ENCODE measurements at places on chromosomes 2 and 18.
A peak's percentile ranks its signal among the peaks of the same experiment; 100 is the strongest.

- H3K27ac ChIP-seq, result no peak overlapping the region
- no peak overlapping the region for H3K4me3 ChIP-seq
- DNase-seq, result no peak
- no peaks in the 10 kb centered on the region for H3K4me1 ChIP-seq
Observed at GRCh38 chr18:23924813-23925212, 89.7 kb upstream of the TTC39C start.

DNA sequence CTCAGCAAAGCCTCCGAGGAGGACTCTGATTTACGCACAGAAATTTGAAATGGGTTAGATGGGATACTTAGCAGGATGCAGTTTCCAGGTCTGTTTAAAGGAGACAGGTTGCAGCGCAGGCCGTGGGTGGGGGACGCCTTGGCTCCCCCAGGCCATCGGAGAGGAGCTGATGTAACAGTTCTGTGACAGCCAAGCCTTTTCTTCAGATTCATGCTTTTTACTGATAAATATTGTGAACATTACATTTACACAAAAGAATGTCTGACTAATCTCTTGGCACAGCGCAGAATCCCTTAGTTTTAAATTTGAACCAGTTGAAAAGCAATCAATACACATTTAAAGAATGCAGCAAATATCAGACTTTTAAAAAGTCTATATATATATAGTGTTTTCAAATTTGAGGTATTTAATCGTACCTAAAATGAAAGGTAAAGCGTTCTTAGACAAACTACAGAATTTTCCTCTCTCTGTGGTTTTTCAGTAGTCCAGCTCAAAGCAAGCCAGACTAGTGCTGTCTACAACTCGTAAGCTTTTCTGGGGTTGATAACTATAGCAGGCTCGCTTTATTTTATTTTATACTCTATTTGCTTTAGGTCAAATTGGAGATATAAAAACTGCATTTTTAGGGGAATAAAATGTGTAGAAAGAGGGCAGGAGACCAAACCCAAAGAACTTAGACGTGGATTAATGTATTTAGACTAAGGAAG lies 221.9 kb downstream of the PIEZO2 start:
- H3K36me3 ChIP-seq, result no peaks in the 10 kb centered on the region
- no peaks in the 10 kb centered on the region for H3K4me1 ChIP-seq
- no peak for DNase-seq
- H3K27ac ChIP-seq, result peak overlapping the region; percentile 77
- H3K27me3 ChIP-seq, result no peaks in the 10 kb centered on the region

DNA sequence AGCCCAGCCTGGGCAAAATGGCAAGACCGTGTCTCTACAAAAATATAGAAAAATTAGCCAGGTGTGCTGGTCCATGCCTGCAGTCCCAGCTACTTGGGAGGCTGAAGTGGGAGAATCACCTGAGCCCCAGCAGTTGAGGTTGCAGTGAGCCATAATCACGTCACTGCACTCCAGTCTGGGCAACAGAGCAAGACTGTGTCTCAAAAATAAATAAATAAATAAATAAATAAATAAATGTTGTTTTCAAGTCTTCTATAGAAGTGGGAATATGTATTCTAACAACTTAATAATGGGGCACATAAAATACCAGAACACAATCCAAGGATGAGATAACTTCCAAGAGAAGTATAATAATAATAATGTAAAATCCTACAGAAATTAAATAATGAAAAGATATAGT lies 23.9 kb downstream of the ATAD2B start:
- H3K27ac ChIP-seq, result peak overlapping the region; percentile 29
- no peak overlapping the region for H3K4me3 ChIP-seq
- DNase-seq, result no peak
- no peaks in the 10 kb centered on the region for H3K27me3 ChIP-seq
- no peaks in the 10 kb centered on the region for H3K36me3 ChIP-seq

- H3K4me1 ChIP-seq, result no peaks in the 10 kb centered on the region
- no peaks in the 10 kb centered on the region for H3K36me3 ChIP-seq
- no peak overlapping the region for H3K27ac ChIP-seq
- no peaks in the 10 kb centered on the region for H3K27me3 ChIP-seq
Observed at GRCh38 chr2:58826795-58827194, 585.7 kb upstream of the FANCL start.

DNA sequence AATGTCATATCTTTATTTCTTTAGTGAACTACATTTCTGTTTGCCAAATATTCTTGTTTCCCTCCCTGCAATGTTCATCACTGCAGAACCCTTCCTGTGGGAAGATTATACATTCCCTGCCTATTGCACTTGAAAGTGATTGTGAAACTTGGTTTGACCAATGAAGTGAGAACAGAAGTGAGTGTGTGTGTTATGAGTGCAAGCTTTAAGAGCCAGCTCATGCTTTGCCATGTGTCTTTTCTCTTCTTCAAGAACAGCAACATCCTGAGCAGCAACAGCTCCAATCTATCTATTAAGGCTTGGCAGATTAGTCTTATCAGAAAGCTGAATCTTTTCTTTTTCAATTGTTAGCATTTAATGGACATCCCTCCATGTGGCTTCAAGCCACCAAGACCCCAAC lies 42.0 kb upstream of the UBE2E3 start:
- H3K36me3 ChIP-seq, result no peaks in the 10 kb centered on the region
- H3K27me3 ChIP-seq, result no peaks in the 10 kb centered on the region
- no peak overlapping the region for H3K27ac ChIP-seq

DNA sequence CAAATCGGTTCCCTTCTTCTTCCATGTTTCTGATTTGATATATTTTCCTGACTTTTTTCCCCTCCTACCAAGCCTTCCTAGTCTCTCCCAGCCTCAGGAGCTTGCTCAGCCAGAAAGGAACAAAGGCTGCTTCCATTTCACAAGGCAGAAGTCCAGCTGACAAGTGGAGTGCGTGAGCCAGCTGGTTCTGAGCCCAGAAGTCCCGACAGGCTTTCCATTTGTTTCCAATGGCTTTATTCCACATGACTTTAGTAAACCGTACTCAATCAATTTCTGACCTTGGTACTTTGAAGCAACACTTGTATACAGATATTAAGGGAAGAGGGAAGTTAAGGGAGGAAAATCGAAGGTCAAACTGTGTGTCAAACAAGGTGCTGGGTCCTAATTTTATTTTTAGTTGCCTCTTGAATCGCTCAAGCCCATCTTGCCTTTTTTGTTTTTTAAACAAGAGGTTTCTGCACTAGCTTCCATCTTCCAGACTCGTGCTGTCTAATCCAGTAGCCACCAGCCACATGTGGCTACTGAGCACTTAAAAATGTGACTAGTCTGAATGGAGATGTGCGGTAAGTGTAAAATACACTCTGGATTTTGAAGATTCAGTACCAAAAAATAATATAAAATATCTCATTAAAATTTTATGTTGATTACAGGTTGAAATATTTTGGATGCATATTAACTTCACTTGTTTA lies 36.2 kb downstream of the WIPF1 start:
- no peaks in the 10 kb centered on the region for H3K27me3 ChIP-seq
- no peak for DNase-seq
- H3K4me1 ChIP-seq, result peaks cover 15% of the 10 kb centered on the region
- no peak overlapping the region for H3K4me3 ChIP-seq
- H3K36me3 ChIP-seq, result no peaks in the 10 kb centered on the region

DNA sequence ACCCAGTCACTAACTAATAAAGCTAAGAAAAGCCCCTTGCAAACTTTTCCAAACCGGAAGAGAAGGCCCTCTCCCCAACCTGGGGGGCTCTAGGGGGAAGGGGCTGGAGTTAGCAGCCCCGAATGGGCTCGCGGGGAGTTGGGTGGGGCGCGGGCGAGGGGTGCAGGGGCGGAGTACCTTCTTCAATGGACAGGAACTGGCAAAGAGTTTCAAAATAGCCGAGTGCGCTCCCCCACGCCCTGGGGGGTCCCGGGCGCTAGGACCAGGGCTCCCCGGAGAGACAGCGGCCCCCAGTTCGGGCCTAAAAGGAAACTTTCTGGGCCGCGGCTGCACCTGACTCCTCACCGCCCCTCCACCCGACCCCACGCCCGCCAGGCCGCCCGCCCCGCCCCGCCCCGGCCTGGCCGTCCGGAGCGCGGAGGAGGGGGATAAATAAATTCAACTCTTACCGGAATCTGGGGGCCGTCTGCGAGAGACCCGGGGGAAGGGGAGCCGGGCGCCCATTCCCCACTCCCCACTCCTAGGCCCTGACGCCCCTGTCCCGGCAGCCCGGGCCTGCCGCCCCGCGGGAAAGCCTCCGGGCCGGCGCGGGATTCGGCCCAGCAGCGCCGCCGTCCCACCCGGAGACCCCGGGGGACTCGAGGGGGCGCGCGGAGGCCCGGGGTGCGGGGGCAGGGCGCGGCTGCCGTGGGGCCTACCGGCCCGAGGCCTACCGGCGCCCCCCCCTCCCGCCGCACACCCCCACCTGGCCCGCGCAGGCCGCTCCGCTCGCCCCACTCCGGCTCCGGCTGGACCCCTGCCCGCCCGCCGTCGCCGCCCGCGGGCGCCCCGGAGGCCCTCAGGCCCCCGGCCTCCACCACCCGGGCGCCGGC lies 868 bp downstream of the INO80D start:
- H3K36me3 ChIP-seq, result peaks cover 4% of the 10 kb centered on the region
- peak overlapping the region; percentile 100 for H3K27ac ChIP-seq
- H3K27me3 ChIP-seq, result no peaks in the 10 kb centered on the region
- peak overlapping the region; percentile 66 for H3K4me3 ChIP-seq
- DNase-seq, result no peak

DNA sequence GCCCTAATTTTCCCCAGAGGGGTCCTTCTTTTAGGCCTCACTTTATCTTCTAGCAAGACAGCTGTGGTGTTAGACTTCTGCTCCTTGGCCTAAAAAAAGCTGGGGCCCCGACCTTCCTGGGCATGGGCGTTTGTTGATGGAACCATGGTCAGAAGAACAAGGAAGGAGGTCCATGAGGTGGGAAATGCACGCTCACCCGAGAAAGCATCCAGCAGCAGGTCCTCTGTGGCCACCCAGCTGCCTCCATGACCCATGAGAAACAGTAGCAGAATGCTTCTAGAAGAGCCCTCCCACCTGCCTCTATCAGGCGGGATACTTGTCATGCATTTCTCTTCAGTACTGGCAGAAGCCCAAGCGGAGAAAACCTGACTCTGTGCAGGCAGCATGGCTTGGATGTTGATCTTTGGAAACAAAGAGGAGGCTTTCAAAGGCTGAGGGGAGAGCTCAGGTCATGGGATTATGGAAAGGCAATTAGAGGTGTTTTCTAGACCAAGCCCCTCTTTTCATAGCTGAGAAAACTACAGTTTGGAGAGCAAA lies 249.1 kb downstream of the FAM210A start:
- H3K36me3 ChIP-seq, result no peaks in the 10 kb centered on the region
- no peak overlapping the region for H3K4me3 ChIP-seq
- H3K27ac ChIP-seq, result no peak overlapping the region
- no peak for DNase-seq
- H3K4me1 ChIP-seq, result no peaks in the 10 kb centered on the region

- H3K27me3 ChIP-seq, result no peaks in the 10 kb centered on the region
- no peaks in the 10 kb centered on the region for H3K36me3 ChIP-seq
- H3K4me1 ChIP-seq, result no peaks in the 10 kb centered on the region
- no peak overlapping the region for H3K4me3 ChIP-seq
- no peak overlapping the region for H3K27ac ChIP-seq
Observed at GRCh38 chr18:51391215-51391614, 193.7 kb upstream of the MEX3C start.

DNA sequence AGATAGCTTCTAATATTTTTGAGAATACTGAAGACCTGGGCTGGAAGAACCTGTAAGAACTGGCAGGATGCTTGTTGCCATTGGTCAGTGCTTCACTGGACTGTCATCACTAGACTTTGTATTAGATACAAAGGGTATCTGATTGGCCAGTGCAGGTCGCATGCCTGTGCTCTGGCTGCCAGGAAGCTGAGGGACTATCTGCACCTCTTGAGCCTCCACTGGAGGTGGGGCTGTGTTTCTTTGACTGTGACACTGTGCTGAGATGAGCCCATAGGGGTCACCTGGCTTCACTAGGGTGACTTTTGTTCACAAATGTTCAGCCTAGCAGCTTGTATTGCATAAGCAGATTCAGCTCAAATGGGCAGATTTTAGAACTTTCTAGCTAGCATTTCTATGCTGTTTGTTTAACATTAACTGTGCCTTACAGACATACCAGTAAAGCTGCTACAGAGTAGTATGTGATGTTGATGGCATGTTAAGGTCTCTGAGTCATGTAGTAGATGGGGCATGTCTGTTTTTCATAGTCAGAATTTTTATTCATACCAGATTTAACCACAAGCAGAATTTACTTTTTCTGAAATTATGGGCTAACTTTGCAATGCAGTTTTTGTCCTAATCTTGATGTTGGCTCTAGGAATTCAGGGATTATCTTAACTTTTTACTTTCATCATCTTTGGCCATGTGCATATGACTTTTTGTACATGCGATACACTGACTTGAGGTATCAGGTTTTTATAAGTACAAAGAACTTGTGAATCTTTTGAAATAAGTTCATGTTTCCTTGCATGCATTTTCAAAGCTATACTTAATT lies 56.1 kb downstream of the RHBDD1 start:
- no peak overlapping the region for H3K27ac ChIP-seq
- no peaks in the 10 kb centered on the region for H3K36me3 ChIP-seq
- peaks cover 10% of the 10 kb centered on the region for H3K4me1 ChIP-seq
- no peak overlapping the region for H3K4me3 ChIP-seq
- no peaks in the 10 kb centered on the region for H3K27me3 ChIP-seq

DNA sequence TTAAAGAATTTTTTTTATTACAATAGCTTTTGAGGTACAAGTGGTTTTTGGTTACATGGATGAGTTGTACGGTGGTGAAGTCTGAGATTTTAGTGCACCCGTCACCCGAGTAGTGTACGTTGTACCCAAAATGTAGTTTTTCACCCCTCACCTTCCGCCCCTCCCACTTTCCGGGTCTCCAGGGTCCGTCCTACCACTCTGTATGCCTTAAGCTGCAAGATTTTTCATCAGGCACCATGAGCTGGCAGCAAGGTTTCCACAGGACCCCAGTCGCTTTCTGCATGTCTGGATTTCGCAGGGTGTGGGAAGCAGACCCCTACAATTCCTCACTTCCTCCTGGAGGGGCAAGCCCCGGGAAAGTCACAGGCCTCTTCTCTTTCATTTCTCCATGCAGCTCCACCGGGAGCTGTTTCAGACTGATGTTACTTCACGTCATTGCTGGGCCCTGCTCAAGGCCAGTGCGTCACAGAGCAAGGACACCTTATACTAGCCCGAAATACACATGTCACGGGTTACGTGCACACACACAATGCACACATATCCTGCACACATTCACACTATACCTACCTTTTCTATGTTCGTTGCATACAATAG lies 179.1 kb downstream of the ZFP36L2 start:
- no peaks in the 10 kb centered on the region for H3K4me1 ChIP-seq
- no peak overlapping the region for H3K4me3 ChIP-seq
- no peak for DNase-seq
- H3K36me3 ChIP-seq, result no peaks in the 10 kb centered on the region
- H3K27me3 ChIP-seq, result no peaks in the 10 kb centered on the region
- H3K27ac ChIP-seq, result peak overlapping the region; percentile 69

- no peak overlapping the region for H3K4me3 ChIP-seq
- H3K27ac ChIP-seq, result no peak overlapping the region
- no peaks in the 10 kb centered on the region for H3K27me3 ChIP-seq
Observed at GRCh38 chr2:100200985-100201384, 58.6 kb upstream of the AFF3 start.

GRCh38 chr2:45964223-45964841 lies 312.9 kb downstream of the PRKCE start:
- H3K36me3 ChIP-seq, result no peaks in the 10 kb centered on the region
- peaks cover 55% of the 10 kb centered on the region for H3K4me1 ChIP-seq
- peak; percentile 35 for DNase-seq
- H3K4me3 ChIP-seq, result no peak overlapping the region
- no peaks in the 10 kb centered on the region for H3K27me3 ChIP-seq

All from tibial nerve (tissue), 4 donors.